ENCODE measurements at places on chromosomes 4 and X.

GRCh38 chr4:41638866-41639265 lies 100.9 kb downstream of the LIMCH1 start:
- DNase-seq = no peak

DNA sequence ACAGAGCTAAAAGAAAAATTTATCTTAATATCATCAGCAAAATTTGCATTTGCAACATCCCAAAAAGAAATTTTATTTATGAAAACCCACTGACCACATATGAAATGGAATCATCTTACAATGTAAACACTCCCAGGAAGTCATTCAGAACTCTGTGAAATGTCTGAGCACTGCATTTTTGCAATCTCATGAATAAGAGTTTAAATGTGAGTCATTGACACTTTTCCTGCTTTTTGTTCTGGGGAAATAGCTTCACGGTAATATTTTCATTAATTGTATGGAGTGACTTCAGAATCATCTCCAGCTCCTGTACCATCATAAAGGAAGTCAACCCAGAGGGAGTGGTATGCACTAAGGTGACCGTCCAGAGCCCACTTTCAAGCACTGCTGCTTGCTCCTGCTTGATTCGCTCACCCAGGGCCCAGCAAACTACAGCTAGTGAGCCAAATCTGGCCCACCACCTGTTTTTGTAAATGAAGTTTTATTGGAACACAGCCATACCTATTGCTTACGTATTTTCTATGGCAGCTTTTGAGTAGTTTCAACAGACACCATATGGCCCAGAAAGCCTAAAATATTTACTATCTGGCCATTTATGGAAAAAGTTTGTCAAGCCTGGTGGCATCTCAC lies 17.2 kb downstream of the EDNRA start:
- DNase-seq = peak; percentile 89

DNA sequence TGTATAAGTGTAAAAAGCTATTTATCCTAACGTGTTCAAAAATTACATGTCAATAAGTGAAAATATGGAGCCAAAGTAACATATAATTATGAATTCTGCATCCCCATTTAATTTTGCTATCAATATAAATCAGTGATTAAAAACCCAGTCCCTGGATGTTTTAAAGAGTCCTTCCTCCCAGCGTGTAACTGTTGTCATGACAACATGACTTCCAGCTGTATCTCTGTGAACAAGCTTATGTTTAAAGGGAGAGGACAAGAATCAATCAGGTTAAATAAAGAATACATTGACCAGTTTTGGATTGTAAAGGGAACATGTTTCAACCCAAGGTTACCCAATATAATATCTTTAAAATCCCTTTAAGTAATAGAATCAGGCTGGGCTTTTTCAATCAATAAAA lies 219.7 kb downstream of the NSUN7 start:
- no peak for DNase-seq

- no peak for DNase-seq
These were observed 153.5 kb downstream of the SH3BGRL start for GRCh38 chrX:81355436-81355835.

DNA sequence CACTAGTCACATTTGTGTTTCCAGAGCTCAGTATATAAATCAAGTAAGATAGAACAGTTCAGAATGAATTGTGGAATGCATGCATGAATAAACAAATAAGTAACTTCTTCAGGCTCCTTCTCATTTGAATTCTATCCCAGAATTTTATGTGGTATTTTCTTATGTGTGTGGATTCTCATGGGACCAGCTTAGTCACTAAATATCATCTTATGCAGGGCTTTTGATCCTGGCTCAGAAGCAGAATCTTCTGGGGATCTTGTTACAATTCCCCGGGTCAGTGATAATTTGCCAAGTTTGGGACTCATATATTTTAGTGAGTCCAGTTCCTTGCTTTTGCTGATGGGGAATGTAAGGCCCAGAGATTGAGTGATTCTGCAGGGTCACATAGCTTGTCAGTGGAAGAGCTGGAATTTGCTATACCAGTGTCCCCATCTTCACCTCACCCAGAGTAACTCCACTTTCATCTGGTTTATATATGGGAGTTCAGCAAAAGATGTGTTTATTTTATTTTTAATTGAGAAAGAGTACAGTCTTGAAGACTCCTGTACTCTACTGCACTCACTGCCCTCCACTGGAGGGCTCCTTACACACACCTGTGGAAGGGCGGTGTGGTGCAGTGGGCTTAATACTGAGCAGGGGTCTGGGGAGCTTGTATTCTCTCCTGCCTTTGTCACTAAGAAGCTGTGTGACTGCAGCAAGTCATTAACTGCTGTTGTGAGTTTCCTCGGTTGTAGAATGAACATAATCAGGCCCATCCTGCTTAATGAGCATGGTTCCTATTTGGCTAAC lies 198.2 kb upstream of the CXorf66 start:
- DNase-seq = peak; percentile 55

GRCh38 chr4:10706236-10706635 lies 21.7 kb upstream of the CLNK start:
- DNase-seq = peak; percentile 57

DNA sequence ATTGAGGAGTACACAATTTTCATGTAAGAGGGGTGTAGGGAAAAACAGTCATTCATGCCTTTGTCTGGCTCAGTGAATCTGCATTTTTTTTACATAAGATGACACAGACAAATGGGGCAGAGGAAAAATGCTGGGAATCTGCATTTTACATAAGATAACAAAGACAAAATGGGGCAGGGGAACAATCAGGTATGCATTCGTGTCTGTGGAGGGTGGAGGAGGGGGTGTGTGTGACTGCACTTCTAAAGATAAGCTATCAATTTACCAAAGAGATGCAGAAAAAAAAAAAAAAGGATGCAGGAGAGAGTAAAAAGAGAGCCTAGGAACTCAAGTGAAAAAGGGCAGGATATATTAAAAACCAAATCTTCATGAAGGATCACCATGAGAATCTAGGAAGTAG lies 637.4 kb downstream of the ZNF674 start:
- no peak for DNase-seq

GRCh38 chrX:43627669-43628068 lies 28.4 kb upstream of the MAOA start:
- no peak for DNase-seq

DNA sequence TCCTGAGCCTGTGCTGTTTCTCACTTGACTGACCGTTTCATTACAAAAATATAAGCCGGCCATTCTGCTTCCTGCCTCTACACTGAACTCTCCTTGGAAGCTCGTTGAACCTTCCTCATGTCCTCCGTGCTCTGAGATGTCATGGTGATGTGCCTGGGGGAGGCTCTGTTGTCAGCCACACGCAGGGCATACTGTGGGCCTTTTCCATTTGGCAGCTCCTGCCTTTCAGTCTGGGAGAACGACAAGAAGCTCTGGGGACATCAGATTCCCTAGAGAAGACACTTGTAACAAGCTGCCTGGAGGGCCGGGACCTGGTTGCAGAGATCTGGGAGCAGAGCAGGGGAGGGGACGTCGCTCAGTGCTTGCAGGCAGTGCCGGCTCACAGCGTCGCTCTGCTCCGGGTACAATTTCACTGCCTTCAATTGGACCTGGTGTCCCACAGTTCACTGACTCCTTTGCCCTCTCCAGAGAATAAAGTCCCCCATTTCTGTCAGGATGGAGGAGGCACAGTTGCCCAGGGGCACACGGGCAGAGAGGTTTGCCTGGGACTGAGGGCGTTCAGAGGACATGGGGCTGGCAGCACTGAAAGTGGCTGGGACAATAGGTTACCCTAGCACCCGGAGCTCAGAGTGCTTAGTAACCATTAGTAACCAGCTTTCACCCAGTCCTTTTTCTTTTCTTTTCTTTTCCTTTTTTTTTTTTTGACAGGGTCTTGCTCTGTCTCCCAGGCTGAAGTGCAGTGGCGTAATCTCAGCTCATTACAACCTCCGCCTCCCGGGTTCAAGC lies 19.1 kb upstream of the MECP2 start:
- DNase-seq = no peak

All from astrocyte of the spinal cord (primary cell).